ENCODE measurements at places on chromosomes 4 and X. TPM values are rescaled to one million over a fixed set of nuclear protein-coding genes. Genes with fewer than 3 reads are reported as not detected.

Gene GAGE2A
- total RNA-seq, result not detected

Gene DUSP21
- not detected for total RNA-seq

Gene NUP62CL
- total RNA-seq, result 0.19 TPM

Gene ASB12
- not detected for total RNA-seq

Gene SCD5
- total RNA-seq, result 32.6 TPM

Data from cardiac ventricle fibroblast (primary cell).